ENCODE measurements at places on chromosomes 12 and 14.

GRCh38 chr14:100580316-100581227 lies 6.6 kb downstream of the BEGAIN start:
- DNase-seq = no peak

- DNase-seq = no peak
These were observed 138.8 kb upstream of the PRMT8 start for GRCh38 chr12:3352230-3352629.

- no peak for DNase-seq
These were observed 130.7 kb upstream of the ARID2 start for GRCh38 chr12:45598761-45599160.

- no peak for DNase-seq
These were observed 374.2 kb downstream of the NAV3 start for GRCh38 chr12:78204926-78205325.

DNA sequence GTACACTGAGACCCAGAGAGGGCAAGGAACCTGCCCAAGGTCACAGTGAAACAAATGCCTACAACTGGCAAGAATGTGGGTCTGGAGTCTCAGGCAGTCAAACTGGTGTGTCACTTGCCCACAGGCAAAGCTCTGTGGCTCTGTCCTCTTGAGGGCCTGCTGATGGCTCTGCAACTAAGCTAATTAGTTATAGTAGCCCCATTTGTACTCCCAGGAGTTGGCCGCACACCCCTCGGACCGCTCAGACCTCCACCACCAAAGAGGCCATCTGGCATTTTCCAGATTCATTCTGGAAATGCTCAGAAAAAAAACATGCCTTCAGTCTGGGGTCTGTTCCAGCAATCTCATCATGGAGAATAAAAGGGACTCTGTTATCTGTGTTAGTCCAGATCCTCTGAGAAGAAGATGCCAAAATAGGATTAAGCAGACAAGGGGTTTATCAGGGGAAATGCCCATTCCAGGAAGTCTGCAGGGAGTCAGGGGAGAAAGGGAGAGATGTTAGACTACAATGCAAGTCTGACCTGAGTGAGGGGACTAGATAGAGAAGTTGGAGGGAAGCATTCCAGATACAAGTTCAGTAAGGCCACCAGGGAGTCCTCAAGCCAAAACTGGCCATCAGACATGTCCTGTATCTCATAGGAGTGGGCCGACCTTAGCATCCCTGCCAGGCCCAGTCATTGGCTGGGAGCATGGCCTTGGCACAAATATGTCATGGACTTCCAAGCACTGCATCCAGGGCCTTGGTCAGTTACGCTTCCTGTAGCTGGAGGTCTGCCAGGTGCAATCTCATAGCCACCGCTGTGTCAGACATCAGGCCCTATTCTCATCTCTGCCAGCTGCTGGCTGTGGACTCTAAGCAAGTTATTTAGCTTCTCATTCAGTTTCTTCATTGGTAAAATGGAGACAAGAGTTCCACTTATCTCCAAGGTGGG lies 15.4 kb upstream of the OAS1 start:
- DNase-seq = no peak

- no peak for DNase-seq
These were observed 154.9 kb downstream of the MED13L start for GRCh38 chr12:116122628-116123027.

DNA sequence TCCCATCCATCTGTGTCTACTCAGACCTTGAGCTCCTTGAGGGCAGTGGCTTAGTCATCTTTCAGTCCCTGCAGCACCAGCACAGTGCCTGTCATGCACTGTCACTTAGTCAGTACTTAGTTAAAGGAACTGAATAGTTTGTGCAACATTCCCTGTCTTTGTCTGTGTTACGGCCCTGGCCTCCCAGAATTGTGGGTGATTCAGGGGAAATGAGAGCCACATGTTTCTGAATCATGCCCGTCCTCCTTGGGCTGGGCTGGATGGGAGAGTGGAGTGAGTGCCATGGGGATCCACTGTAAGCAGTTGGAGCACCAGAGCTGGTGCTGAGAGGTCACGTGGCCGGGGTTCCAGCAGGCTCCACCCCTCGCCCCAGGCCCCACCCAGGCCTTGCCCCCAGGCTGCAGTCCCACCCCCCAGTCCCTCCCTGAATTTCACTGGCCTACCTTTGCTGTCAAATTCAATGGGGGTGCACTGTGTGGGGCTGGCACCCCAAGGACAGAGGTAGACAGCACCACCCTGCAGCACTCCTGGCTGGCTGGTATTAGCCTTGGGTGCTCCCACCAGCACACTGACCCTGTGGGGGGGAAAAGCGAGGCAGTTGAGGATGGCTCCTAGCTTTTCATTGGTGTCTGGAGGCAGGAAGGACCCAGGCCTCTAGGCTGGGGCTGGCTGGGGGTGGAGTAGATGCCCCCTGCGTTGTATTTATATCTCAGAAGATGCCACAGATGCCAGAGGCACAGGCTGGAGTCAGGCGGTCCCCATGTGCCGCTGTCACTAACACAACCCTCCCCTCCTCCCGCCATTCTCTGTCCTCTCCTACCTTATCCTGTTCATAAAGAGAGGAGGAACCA lies 7.5 kb downstream of the ITGA5 start:
- DNase-seq = no peak

DNA sequence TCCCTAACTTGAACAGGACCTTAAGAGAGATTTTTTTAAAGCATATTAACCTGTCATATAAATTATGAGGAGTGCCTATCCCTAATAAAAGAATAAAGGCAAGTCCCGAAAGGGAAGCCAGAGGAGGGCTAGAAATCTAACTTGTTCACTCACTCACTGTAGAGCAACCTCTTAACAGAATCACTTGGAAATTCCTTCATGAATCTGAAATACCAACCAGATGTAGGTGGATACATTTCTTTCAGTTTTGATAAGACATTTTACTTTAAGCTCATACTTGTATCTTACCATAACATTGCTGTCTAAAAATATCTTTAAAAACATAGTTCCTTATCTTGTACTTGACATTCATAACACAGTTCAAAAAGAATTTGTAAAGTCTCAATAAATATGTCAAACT lies 25.7 kb downstream of the NTN4 start:
- DNase-seq = no peak

- no peak for DNase-seq
These were observed 18.7 kb downstream of the GRIN2B start for GRCh38 chr12:13962699-13963098.

- no peak for DNase-seq
These were observed 1.8 kb upstream of the COX14 start for GRCh38 chr12:50110127-50110761.

DNA sequence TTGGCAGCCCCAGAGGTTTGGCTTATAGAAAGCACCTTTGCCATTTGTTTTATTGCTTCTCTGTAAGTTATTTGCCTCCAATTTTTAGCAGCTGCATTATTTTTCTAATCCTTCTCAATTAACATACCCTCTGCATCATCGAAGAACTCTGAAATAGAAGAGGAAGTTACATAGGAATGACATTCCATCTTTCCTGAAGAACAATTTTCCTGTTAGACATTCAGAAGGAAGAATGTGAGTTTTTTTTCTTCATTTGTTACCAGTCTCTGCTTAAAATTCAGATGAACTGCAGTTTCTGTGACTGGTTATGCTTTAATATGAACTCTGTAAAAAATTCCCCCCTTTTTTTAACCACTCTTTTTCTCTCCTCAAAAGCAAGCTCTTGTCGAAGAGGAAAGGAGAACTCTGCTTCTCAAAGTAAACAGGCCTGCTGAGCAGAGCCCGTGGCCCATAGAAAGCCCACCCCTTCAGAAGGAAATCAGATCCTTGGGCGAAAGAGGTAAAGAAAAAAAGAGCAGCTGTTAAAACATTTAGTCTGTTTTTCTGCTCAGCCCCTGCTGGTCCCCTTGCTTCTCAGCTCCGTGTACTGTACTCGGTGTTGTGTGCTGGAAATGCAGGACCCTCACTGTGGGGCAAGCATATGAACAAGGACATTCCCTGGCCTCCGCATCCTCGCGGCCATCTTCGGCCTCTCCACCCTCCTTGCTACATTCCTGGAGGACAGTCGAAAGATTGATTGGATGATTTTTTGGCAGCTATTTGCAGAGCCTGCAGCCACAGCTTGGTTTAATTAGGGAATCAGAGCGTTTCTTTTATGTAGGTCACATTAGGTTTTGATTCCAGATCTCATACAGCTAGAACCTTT lies 164.4 kb upstream of the LRIG3 start:
- DNase-seq = peak; percentile 71

DNA sequence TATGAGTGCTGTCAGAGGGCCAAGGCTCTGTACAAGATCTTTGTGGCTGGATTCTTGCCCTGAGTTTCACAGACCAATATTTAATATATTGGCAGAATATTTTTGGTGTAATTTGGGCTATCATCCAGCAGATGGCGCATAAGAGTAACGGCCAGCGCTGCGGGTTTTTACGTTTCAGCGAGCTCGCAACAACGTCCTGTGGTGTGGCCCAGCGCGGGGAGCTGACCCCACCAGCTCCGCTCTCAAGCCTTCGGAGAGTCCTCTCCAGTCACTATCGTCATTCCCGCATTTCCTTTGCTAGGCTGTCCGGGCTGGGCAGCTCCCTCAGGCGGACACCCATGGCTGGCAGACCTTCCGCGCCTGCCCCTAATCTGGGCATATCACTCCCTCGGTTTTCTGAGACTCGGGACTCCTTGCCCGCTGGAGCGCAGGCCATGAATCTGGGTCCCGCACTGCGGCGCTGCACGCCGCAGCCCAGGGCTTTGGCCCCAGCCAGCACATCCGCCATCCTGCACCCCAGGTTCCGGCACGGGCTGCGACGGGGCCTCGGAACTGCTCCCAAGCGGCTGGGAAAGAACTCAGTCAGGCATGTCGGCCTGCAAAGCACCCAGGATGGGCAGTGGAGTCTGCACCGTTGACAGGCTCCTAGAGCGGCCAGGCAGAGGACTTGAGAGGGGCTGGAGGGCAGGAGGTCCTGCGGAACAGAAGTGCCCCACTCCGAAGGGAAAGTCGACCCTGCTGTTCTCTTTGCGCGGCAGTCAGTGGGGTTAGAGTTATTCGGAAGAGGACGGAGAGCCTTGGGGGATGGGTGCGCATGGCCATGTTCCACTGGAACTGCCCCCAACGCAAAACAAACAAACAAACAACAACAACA lies 18.4 kb downstream of the OLR1 start:
- peak; percentile 96 for DNase-seq

GRCh38 chr14:67187826-67188225 lies 1.4 kb upstream of the GARIN2 start:
- no peak for DNase-seq

All from right kidney (tissue), 9 donors.